CD4-positive, alpha-beta T cell treated with Interleukin-4 for 1 hour (primary cell): ENCODE measurements at places on chromosomes 12 and 14.
A peak's percentile ranks its signal among the peaks of the same experiment; 100 is the strongest.

- no peak for DNase-seq
Observed at GRCh38 chr12:130988261-130988660, 34.6 kb downstream of the ADGRD1 start.

- peak; percentile 36 for DNase-seq
Observed at GRCh38 chr12:29519585-29520182, 22.2 kb upstream of the OVCH1 start.

DNA sequence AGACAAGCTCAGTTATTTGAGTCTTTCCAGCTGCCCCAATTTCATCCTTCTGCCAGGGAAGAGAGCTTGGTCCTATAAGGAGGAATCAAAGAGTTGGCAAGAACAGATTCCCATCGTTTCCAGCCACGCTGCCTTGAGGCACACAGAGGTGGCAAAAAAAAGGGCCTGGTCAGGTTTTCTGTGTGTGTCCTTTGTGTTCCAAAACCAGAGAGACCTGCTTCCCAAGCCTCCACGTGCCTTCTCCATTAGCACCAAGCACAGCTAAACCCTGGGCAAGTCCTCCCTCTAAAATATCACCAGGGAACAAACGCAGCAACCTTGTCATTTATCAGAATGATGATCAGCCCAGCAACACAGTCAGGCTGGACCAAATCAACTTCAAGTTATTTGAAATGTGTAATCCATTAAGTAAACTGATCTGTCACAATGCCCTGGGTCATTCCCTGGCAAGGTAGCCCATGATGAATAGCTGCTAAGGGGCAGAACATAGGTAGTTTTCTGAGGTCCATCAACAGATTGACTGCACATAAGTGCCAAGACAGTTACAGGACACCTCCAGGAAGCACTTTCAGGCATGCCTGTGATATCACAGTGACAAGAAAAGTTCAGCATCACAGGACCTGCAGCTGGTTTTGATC, 28.6 kb upstream of the C12orf42 start:
- no peak for DNase-seq

DNA sequence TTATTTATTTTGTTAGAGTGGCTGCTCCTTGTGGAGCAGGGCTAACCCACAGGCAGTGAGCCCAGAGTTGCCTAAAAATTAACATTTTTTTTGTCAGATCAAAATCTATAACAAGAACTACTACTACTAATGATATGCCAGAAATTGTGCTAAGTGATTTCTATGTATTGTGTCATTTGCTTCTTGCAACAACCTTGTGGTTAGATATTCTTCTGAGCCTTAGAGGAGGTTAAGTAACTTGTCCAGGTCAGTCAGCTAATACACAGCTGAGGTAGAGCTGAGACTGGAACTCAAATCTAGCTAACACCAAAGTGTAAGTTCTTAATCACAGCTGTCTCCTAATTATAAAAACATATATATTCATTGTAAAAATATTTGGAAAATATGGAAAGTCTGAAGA, 29.8 kb downstream of the CFL2 start:
- no peak for DNase-seq

- no peak for DNase-seq
Observed at GRCh38 chr12:20142316-20142715, 226.0 kb upstream of the PDE3A start.

DNA sequence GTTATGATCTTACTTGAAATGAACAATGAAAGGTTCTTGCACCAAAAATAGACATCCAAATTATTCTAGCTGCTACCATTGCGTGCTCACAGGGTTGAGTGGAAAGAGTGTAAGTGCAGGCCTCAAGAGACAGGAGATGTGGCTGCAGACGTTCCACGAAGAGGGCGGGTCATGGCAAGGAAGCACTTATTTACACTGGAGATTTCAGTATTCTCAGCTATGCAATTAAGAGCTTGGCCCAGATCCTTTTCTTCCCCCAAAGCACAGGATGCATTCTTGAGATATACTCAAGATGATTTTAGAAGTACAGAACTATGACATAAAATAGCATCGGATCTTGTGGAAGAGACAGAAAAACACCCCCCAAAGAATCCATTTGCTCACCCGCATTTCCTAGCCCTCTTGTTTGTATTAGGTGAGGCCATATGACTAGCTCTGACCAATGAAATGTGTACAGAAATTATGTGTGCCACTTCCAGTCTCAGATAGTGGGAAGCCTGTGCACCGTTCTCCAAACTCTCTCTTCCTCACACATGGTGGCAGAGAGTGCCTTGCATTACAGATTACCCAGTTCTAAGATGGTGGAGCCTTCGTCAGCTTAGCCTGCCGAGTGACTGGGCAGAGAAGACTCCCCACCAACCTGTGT, 261.4 kb downstream of the TTC8 start:
- no peak for DNase-seq

GRCh38 chr12:100442403-100442802, 31.3 kb upstream of the NR1H4 start:
- no peak for DNase-seq

GRCh38 chr12:30896461-30896860, 30.1 kb upstream of the TSPAN11 start:
- no peak for DNase-seq

GRCh38 chr12:101878243-101878821, 952 bp downstream of the DRAM1 start:
- no peak for DNase-seq

GRCh38 chr12:104357421-104357952, 53.9 kb downstream of the EID3 start:
- no peak for DNase-seq

DNA sequence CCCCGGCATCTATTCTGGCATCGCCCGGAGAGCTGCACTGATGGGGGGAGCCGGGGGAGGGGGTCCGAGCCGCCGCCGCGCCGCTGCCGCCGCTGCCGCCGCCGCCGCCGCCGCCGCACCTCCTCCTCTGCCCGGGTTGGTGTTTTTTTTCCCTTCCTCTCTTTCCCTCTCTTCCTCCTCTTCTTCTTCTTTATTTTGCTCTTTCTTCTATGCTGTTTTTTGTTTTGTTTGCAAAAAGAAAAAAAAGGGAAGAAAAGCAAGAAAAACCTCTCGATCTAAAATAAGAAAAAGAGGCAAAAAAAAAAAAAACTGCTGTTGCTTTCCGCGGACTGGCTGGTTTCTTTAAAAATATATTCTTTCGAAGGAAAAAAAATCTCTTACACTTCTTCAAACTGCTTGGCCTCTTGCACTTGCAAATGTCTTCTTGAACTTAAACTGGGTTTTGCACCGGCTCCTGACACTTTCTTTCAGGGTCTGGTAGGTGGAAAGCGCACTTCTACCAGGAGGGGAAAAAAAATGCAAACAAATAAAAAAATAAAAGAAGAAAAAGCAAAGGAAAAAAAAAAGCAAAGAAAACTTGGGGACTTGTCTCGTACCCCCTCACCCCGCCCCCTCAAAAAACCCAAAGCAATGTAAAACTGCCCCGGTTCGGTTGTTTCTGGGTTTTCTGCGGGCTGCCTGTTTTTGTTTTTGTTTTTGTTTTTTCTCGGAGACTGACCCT, 616 bp downstream of the BCL11B start:
- DNase-seq: no peak

DNA sequence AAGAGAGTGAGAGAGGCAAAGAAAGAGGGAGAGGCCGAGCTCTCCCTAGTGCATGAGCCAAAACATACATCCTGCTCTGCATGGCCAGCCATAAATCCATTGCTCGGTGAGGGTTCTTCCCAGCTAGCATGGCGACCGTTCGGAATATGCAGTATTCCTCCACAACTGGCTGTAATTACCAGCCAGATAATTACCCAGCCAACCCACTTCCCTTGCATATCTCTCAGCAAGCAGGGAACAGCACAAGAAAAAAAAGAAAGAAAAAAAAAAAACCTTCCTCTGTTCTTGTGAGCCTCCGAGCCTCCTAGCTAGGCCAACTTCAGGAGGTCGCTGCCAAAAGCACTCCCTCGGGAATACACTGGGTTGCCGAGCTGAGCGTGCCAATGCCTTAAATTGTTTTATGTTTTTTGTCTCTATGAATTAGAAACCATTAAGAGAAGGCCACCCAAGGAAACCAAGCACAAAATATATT, 567.9 kb downstream of the MED13L start:
- no peak for DNase-seq

- DNase-seq: no peak
Observed at GRCh38 chr12:93780101-93780641, 103.0 kb downstream of the CRADD start.

- no peak for DNase-seq
Observed at GRCh38 chr12:78018939-78019338, 188.2 kb downstream of the NAV3 start.

DNA sequence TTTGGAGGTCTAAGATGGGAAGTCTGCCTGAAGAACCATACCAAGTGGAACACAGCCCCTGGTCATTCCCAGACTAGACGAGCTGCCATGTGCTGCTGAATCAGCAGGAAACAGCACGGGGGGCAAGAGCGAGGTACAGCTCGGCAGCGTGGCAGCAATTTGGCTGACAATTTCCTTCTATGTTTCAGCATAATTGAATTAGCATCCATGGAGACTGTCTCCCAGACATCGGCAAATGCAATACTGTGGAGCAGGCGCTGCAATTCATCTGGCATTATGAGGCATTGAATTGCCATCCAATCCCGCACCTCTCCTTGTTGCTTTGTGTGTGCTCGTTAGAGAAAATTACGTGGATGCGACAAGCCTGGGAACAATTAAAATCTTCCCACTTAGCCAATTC, 46.0 kb upstream of the CCDC60 start:
- DNase-seq: no peak

- peak; percentile 86 for DNase-seq
Observed at GRCh38 chr12:113185180-113186032, at the start of the genes DDX54 and RITA1. DDX54 (minus strand) TSS chr12:113185478; CDS start chr12:113185451, 27 bp downstream. RITA1 (plus strand) TSS chr12:113185721; CDS start chr12:113186747, 1,026 bp downstream.

DNA sequence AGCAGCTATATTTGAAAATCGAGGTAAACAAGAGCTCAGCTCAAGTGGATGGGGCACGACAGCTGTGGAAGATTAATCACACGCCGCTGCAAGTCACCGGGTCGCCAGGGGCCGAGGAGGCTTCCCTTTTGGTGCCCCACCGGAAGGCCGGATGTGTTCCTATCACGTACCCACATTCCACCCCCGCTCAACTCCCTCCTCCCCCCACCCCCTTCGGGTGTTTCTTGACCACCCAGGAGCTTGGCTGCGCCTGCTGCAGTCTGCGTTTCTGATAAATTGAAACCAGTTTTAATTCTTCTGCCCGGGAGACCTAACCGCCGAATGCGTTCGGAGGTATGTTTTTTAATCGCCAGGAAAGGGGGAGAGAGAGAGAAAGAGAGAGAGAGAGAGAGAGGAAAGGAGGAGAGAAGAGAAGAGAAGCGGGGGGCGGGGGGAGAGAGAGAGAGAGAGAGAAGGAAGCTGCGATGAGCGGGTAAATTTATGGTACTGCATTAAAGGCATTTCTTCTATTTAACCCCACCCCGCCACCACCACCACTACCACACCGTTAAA, 1.8 kb downstream of the SLC8A3 start:
- no peak for DNase-seq

DNA sequence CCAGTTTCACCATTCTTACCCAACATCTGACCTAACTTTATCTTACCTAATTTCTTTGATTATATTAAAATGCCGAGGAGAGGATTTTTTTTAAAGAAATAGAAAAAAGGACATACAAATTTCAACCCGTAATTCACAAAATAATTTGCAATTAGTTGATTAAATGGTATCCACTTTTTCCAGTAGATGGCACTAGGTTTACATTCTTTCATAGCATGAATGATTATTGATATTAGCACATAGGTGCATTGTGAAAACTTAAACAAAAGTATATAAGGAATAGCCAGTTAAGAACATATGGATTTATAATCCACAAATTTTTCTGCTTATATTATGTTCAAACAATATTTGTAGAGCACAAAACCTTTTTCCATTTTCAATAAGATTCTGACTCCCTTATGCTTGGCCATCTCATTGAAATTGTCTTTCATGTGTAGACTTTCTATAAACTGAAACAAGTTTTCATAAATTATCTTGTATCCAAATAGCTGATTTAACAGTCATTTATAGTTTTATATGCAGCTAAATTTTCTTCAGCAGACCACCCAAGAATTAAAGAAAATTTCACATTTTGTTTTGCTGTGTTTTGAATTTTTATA, 35.3 kb downstream of the MSRB3 start:
- no peak for DNase-seq

- no peak for DNase-seq
Observed at GRCh38 chr14:95769976-95770375, 56.1 kb upstream of the TCL1A start.
